Kidney tubule cell (primary cell): ENCODE measurements at places on chromosomes 2 and 18.

GRCh38 chr2:231883468-231883881, 42.7 kb downstream of the NPPC start:
- no peak for DNase-seq

DNA sequence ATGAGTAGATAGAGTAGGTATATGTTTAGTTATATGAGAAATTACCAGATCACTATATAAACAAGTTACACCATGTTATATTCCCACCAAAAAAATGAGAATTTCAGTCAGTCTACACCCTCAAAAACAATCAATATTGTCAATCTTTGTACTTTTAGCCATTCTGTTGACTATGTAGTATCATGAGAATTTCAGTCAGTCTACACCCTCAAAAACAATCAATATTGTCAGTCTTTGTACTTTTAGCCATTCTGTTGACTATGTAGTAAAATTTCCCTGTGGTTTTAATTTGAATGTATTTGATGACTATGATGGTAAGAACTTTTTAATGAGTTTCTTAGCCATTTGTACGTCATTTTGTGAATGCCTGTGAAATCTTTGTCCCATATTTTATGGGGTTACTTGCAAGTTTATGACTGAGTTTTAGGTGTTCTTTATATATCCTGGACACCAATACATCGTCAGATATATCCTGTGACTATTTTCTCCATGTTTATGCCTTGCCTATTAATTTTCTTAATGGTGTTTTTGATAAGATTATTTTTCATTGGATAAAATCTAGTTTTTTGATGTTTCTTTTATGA, 528.4 kb upstream of the SPHKAP start:
- DNase-seq, result no peak

- DNase-seq, result peak; percentile 45
Observed at GRCh38 chr2:19667085-19667484, 234.7 kb downstream of the TTC32 start.

GRCh38 chr2:226601881-226602662, 197.5 kb downstream of the IRS1 start:
- DNase-seq, result no peak

- DNase-seq, result peak; percentile 80
Observed at GRCh38 chr2:127025359-127026166, 81.4 kb downstream of the BIN1 start.

DNA sequence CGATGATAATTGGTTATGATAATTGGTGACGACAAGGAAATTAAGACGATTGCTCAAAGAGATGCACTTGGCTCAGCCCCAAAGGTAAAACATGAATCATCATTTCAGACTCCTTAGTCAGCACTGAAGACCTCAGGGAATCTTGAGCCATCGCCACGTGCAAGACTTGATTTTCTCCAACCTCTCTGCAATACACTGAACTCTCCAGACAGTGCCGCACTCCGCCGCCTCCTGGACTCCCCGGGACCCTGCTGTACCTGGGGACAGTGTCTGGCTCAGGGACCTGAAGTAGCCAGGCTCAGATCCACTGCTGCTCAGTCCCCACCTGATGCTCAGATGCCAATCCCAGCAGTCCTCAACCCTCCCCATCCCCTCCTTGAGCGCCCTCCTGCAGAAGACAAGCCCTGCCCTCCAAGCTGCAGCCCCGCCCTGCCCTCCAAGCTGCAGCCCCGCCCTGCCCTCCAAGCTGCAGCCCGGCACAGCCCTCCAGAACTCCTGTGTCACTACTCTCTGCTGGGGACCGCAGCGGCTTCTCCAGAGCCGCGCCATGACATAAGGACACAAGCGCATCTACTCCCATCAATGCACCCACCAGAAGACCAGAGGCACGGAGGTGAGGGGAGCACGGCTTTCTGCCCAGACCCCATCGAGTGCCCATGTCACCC, 1.1 kb downstream of the TMEM18 start:
- peak; percentile 91 for DNase-seq
